ENCODE measurements at places on chromosomes 6 and 20. TPM values are rescaled to one million over a fixed set of nuclear protein-coding genes. Genes with fewer than 3 reads are reported as not detected.

The TGM2 gene
- 98.9 TPM for total RNA-seq

- peaks cover 4% of the 10 kb centered on the region for H3K4me1 ChIP-seq
- H3K4me3 ChIP-seq = no peak overlapping the region
- H3K36me3 ChIP-seq = peaks cover 30% of the 10 kb centered on the region
- DNase-seq = no peak
- H3K27ac ChIP-seq = no peak overlapping the region
Observed at GRCh38 chr20:58986968-58987517, 6.0 kb downstream of the NELFCD start.

- no peak overlapping the region for H3K27ac ChIP-seq
- DNase-seq = no peak
- peaks cover 3% of the 10 kb centered on the region for H3K4me1 ChIP-seq
- H3K27me3 ChIP-seq = peaks cover 27% of the 10 kb centered on the region
- H3K4me3 ChIP-seq = no peak overlapping the region
Observed at GRCh38 chr20:63477944-63478343, 5.5 kb upstream of the KCNQ2 start.

The DEFB129 gene
- total RNA-seq = not detected

GRCh38 chr6:51644426-51644825 lies 443.0 kb downstream of the PKHD1 start:
- no peaks in the 10 kb centered on the region for H3K27me3 ChIP-seq
- H3K27ac ChIP-seq = no peak overlapping the region
- no peaks in the 10 kb centered on the region for H3K36me3 ChIP-seq

The SNHG17 gene
- total RNA-seq = 39.3 TPM

The CEP85L gene
- total RNA-seq = 16.3 TPM

DNA sequence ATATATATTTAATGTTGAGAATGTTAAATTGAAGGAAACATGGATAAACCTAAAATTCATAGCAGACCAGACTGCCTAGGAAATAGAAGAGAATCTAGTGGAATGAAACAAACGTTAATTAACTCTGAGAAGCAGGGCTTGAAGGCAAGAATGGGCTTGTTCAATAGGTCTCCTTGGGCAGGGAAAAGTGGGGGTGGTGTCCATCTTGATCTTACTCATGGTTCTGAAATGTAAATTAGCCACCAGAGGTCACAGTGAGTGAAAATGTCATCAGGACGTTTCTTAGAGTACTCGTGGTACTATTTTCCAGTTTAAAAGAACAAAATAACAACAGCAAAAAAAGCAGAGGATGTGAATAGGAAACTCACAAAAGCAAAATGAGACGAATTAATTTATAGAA lies 66.8 kb upstream of the BTBD3 start:
- H3K27ac ChIP-seq = no peak overlapping the region
- H3K36me3 ChIP-seq = no peaks in the 10 kb centered on the region
- H3K4me3 ChIP-seq = no peak overlapping the region

DNA sequence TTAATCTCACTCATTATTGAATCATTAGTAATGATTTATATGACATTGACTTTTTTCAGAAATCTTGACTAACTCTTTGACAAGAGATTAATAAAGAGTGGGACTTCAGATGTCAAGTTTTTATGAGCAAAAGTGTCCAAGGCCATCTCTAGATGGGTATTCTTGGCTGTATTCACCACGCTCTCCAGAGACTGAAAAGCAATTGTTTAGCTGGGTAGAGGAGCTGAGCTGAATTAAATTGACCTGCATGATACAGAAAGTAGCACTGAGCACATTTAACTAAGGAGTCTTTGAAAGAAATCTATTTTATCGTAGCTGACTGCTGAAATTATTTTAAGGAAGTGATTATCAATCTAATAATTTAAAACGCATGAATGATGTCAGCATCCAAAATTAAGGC lies 89.4 kb downstream of the LINC00237 start:
- H3K4me1 ChIP-seq = no peaks in the 10 kb centered on the region
- no peak overlapping the region for H3K27ac ChIP-seq
- H3K4me3 ChIP-seq = no peak overlapping the region
- DNase-seq = no peak

The PKHD1 gene
- total RNA-seq = 0.17 TPM

The SIM1 gene
- not detected for total RNA-seq

DNA sequence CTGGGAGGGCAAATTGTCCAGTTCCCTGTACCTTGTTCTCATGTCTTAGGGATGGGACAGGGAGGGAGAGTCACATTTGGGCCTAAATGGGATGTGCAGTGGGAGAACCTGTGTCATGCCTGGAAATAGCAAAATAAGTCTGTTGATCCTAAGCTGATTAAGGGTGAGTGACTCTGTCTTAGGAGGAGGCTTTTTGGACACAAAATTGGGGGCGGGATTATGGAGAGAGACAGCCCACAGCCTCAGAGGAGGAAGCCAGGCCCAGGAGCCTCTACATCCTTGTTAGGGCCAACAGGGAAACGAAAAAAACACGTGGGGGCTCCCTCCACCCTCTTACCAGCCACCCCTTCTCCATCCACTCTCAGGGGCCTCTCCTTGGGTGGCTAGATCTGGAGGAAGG lies 2.2 kb downstream of the KCNB1 start:
- peaks cover 3% of the 10 kb centered on the region for H3K4me1 ChIP-seq
- H3K27ac ChIP-seq = no peak overlapping the region
- DNase-seq = no peak
- H3K36me3 ChIP-seq = no peaks in the 10 kb centered on the region
- peaks cover 26% of the 10 kb centered on the region for H3K27me3 ChIP-seq

DNA sequence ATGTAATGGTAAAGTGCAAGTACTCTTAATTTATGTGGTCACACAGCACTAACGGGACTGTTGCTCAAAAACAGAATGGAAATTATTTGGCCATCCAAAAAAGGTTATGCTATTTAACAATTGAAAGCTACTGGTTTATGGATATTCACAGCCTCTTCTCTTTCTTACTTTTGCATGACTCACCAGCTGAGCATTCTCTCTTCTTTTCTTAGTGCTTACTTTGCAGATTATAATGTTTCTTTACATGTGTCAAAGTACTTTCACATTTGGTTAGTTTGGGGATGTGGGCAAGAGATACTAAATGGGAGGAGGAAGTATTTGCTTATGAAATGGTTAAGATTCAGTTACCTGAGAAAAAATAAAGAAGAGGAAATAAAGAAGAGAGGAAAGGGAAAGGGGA lies 610.5 kb downstream of the HTR1B start:
- peak; percentile 11 for DNase-seq
- H3K27ac ChIP-seq = no peak overlapping the region
- H3K36me3 ChIP-seq = no peaks in the 10 kb centered on the region
- H3K4me1 ChIP-seq = no peaks in the 10 kb centered on the region

The RAB44 gene
- 0.14 TPM for total RNA-seq

The LY6G6F gene
- total RNA-seq = not detected

DNA sequence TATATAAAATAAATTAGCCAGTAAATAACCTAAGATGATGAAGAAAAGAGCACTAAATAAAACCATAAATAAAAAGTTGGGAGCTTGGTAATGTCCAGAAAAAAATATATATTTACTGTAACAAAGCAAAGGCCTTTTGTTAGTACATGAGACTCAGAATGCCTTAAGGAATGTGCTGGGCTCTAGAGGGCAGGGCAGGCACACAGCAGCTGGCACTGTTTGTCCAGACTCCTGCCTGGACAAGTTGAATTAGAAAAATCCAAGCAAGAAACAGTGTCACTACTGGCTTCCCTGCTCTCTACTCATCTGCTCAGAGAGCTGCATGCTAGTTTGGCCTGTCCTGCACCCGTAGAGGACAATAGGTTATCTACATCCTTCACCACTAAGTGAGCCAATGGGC lies 8.8 kb downstream of the DEFB129 start:
- no peak overlapping the region for H3K27ac ChIP-seq
- H3K27me3 ChIP-seq = no peaks in the 10 kb centered on the region
- no peaks in the 10 kb centered on the region for H3K36me3 ChIP-seq
- no peaks in the 10 kb centered on the region for H3K4me1 ChIP-seq
- DNase-seq = no peak

The SRMS gene
- not detected for total RNA-seq

The BEND6 gene
- 8.3 TPM for total RNA-seq

The MICB gene
- total RNA-seq = 4.1 TPM

The TXNDC5 gene
- 202 TPM for total RNA-seq

DNA sequence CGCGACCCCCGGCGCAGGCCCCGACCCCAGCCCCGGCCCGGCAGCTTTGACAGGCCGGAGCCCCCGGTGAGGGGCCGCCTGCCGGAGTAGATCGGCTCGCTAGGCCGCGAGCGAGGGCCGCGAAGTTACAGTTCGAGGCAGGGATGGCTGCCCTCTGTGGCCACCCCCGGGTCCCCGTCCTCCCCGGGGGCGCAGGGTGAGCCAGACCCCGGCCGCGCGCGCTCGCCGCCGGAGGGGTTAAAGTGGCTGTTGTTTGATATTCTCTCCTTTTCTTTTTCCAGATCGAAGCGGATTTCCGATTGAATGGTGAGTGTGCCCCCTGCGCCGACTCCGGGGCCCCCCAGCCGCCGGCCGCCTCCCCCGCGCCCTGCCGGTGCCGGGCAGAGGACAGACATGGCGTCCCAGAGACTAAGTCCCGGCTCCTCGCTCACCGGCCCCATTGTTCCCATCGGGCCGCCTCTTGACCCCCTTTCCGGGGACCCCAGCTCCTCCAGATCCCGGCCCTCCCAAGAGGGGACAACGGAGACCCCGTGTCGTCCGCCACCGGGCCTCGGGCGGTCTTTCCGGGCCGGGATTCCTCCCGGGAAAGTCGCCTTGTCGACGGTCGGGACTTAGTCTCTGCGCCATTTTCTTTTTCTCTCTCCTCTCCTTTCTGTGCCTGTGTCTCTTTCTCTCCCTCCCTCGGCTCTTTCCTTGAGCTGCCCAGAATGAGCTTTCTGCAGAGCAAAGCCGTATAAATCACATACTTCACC lies 704 bp downstream of the TOP1 start:
- peak overlapping the region; percentile 89 for H3K4me3 ChIP-seq
- DNase-seq = no peak
- peak overlapping the region; percentile 97 for H3K27ac ChIP-seq

DNA sequence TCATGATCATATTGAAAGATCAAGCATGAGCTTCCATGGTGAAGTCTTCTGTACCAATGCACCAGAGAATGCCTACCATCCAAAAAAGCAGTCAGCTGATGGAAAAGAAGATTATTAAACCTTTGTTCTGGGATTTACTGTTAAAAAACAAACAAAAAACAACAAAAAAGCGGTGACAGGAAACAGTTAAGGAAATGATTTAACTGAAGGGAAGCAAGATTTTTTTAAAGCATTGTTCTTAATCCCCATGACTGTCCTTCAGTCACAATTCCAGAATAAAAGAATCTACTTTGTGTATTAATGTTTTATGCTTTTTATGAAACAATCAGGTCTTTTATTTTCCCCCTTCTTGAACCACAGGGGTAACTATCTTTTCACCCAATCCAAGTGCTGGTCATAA lies 23.9 kb downstream of the FAM162B start:
- no peak overlapping the region for H3K27ac ChIP-seq
- H3K27me3 ChIP-seq = no peaks in the 10 kb centered on the region

The LY6G5B gene
- total RNA-seq = 17.5 TPM

The PCSK2 gene
- total RNA-seq = not detected

- no peaks in the 10 kb centered on the region for H3K27me3 ChIP-seq
- no peaks in the 10 kb centered on the region for H3K36me3 ChIP-seq
- no peak for DNase-seq
- no peaks in the 10 kb centered on the region for H3K4me1 ChIP-seq
- H3K4me3 ChIP-seq = no peak overlapping the region
- H3K27ac ChIP-seq = no peak overlapping the region
Observed at GRCh38 chr6:28303570-28303969, 22.2 kb downstream of the PGBD1 start.

DNA sequence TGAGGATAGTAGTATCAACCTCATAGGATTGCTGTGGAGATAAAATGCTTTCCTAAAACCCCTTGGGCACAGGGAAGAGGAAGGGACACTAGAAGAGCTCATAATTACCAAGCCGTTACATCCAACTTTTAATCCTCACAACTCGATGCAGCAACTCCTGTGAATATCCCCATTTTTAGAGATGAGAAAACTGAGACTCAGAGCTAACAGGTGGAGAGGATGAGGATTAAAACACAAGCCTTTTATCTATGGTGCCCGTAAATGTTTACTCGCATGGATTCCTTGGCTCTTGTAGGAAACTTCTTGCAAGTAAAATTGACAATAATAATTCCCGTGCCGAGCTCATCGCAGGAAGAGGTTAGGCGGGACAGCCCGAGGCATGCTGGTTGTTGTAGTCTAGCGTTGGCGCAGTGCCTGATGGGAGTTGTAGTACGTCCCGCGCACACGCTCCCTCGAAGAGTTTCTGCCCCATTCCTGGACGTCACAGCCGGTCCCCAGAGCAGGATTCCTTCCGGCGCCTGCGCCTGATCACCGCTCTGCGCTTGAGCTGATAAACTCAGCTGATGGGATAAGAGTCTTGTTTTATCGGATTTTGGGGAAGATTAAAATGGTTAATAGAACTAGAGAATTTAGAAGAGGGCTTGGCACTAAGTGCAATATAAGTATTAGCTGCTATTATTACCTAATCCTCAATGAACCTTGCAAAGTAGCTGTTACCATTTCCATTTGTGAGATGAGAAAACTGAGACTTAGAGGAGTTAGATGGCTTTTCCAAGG lies 2.8 kb upstream of the UBE2V1 start:
- no peaks in the 10 kb centered on the region for H3K27me3 ChIP-seq
- H3K27ac ChIP-seq = peak overlapping the region; percentile 49
- no peaks in the 10 kb centered on the region for H3K36me3 ChIP-seq
- DNase-seq = peak; percentile 93
- H3K4me1 ChIP-seq = peaks cover 32% of the 10 kb centered on the region
- peak overlapping the region; percentile 71 for H3K4me3 ChIP-seq

The RSPH4A gene
- total RNA-seq = 0.72 TPM

The ARHGAP18 gene
- 43.2 TPM for total RNA-seq

The PLN gene
- total RNA-seq = 0.43 TPM

DNA sequence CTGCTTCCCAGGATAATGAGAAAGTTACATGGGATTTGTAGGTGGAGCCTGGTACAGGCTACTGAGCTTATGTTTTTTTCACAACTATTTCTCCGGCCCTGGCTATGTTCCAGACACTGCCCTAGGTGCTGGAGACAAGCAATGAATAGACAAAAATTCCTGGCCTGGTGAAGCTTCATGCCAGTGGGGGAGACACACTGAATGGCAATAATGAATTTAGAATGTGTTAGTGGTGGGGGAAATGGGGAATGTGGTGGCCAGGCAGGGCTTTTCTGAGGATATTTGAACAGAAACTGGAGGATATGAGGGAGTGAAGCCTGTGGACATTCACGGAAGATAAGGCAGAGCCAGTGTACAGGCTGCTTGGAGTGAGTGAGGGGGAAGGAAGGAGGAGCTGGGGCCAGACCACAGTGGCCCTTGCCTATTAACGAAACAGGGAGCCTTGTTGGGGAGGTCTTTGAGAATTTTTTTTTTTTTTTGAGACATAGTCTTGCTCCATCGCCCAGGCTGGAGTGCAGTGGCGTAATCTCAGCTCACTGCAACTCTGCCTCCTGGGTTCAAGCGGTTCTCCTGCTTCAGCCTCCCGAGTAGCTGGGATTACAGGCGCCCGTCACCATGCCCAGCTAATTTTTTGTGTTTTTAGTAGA lies 6.6 kb downstream of the FOXS1 start:
- H3K27me3 ChIP-seq = no peaks in the 10 kb centered on the region
- DNase-seq = no peak
- H3K36me3 ChIP-seq = no peaks in the 10 kb centered on the region
- H3K4me1 ChIP-seq = peaks cover 74% of the 10 kb centered on the region
